ENCODE measurements at places on chromosomes 1 and 21.

- peak; percentile 61 for DNase-seq
Observed at GRCh38 chr1:28775121-28775942, 36.6 kb upstream of the OPRD1 start.

DNA sequence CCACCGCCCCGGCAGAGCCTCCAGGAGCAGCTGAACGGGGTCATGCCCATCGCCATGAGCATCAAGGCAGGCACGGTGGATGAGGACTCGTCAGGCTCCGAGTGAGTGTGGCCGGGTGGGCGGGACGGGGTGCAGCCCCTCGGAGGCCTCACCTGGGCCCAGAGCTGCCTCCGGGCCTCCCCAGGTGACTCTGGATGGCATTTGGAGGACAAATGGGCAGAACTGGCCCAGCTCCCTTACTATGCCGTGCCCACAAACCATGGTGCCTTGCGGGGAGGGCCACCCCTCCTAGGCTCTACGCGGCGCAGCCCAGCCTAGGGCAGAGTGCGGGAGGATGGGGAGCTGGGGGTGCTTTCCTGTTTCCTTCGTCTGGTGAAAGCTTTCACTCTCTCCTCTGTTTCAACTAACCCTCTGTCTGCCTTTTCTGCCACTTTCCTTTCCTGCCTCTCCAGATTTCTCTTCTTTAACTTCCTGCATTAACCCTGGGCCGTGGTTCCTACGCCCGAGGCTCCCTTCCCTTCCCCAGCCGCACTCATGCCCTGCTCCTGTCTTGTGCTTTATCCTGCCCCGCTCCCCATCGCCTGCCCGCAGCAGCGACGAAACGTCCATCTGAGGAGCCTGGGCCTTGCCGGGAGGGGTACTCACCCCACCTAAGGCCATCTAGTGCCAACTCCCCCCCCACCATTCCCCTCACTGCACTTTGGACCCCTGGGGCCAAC is 9.2 kb downstream of the PSRC1 start:
- DNase-seq = no peak

DNA sequence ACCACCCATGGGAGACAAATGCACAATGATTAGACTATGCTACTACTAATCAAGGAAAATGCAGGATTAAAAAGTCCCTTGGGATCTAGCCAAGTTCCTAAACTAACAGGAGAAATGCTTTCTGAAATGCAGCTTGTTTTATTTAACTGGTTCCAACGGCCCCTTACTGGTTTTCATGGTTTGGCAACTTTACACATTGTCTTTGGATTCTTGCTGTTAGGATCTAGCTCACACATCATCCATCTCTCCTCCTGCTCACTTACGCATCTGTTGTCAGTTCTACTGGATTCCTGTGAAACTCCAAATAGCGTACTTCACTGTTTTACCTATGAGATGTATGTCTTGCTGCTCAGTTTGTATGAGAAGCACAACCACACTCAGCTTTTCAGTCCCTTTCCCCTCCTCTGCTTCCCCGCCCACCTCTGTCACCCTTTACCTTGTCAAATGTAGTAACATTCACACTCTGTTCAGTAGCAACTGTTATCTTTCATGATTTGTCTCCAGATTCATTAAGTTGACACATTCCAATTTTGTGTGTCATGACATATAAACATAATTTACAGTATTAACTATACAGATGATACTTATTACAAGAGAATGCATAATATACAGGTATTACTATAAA is 130.1 kb downstream of the SIM2 start:
- no peak for DNase-seq

DNA sequence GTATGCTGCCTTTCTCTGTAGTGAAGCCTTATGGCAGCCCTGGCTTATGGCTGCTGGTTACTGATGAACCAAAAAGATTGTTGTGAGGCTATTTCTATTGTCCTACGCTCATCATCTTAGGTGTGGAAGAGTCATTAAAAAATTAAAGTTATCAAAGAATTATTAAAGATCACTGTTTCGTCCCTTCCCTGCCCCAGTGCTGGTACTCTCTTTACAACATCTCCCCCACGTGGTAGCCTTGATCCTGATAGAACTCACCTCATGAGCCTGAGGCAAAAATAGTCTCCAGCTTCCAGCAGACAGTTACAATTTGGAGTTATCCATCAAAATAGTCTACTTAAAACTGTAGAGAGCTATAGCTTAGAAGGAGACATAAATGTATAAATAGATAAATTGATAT is 201.5 kb downstream of the S1PR1 start:
- DNase-seq = no peak

- DNase-seq = no peak
Observed at GRCh38 chr1:170303034-170303433, 157.3 kb downstream of the NTMT2 start.

GRCh38 chr1:220457957-220458609 is 69.9 kb upstream of the MARK1 start:
- DNase-seq = no peak

DNA sequence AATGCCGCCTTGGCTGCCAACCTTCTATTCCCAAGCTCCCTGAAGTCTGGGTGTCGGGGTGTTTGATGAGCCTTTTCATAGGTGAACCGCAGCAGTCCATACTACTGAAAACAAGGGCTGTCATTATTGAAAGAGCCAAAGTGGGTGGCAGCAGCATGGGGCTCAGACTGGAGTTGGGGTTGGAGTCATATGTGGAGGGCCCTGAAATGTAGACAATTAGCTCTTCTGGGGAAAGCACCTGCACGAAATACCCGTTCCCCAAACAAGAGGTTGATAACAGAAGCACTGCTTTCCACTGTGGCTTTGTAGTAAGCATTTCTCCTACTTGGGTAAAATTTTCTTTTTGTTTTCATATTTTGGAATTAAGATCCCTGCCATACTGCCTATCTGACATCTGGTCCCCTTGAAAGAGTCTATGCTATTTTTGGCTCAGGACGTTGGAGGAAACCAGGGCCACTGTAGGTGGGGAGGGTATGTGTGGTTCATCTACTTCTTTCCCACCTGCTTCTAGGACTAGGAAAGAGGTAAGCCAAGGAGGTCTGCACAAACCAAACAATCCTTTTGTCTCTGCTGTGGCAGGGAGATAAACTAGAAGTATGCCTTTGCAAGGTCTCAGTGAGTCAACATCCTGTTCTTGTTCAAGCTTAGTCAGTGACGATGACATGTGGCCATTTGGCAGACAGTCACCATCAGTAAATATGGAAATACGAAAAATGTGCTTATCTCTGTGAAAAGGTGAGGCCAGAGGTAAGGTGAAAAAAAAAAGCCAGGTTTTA is 197.0 kb upstream of the UBE2U start:
- DNase-seq = no peak

DNA sequence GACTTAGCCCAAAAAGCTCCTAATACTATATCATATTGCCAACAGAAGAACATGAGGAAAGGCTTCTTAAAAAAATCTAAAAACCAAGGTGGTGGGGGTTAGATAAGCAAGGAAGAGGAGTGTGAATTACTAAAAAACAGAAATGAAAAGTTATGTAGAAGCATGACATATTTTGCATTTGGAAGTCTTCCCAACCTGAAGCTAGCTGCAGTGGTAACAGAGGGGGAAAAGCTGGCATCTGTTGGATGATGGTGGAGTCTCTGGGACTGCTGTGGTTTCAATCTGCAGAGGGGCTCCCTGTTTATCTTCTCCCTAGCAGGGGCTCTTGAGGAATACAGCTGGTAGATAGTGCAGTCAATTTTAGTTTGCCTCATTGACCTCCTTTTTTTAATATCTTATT is 249.2 kb upstream of the KIAA0040 start:
- DNase-seq = no peak

DNA sequence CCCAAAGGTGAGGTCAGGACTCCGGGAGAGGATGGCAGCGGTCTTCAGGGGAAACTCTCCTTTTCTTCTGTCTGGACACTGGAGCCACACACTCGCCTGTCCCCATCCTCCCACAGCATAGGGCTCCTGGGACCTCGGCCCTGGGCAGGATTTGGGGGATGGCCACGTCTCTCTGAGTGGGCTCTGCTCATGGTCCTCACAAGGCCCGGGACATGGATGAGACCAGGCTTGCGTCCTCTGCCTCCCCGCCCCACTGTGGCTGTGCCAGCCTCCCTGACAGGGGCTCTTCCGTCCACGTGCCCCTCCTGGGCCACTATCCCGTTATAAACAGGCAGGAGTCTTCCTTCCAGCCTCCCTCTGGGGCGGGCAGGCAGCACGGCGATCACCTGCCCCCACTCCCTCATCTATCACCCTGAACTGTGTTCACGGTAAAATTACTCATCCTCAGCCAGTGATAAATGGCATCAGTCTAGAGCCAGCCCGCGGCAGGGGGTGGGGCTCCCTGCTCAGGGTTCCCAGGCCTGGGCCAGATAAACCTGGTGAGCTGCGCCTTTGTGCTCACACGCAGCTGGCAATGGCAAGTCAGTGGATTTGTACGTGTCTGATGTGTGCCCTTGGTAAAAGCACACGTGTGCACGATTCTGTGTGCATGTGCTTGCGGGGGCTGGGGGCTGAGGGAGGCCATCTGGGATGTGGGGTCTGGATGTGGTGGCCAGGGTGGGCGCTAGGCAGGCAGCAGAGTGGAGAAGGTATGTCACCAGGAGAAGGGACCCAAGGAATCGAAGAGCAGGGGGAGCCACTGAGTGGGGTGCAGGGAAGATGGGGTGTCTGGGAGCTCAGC is 12.6 kb upstream of the SAMD11 start:
- DNase-seq = no peak

GRCh38 chr21:22536509-22536908 is 1538.3 kb downstream of the NCAM2 start:
- no peak for DNase-seq

DNA sequence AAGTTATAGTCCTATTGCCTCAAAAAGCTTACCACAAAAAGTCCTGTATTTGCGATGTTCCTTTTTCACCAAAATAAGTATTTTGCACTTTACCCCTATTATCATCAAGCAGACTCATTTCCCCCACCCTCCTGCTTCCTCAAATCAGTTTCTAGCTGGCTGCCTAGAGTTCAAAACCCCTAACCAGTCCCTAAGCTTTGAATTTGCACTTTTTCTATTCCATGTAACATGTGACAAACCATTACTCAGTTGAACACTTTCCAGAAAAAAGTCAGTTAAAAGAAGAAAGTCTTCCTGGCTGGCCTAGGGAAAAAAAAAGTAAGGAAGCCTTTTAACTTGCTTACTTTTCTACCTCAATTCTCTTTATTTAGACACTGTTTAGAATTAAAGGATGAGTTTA is 8.2 kb downstream of the CEP170 start:
- no peak for DNase-seq

DNA sequence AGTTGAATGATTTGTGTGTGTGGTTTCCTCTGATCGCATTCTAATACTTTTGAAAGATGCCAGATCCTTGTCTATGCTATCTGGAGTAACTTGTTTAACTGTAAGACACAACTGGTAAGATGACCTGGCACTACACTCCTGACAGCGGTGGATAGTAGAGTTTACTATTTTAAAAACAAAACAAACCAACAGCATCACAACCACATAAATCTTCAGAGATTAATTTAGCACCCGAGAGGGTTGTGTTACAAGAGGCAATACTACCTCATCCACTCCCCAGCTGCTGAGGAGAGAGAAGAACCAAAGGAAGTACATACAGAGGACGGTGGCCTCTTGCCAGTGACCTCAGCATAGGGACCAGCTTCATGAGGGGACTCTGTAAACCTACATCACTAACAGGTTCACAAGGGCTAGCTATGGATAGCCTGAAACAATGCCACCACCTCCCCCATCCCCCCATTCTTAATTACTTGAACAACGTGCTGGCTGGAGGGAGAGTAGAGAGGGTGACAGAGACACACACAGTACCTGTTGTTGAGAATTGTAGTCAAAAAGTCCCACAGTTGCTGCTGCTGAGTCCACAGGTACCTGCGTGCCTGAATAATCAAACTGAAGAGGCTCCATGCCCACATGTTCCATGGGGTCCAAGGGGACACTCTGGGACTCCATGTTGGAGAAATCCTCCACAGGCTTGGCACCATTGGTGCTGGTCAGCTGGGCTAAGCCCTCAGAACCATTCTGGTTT is 73.5 kb downstream of the PUM1 start:
- no peak for DNase-seq

All from effector memory CD8-positive, alpha-beta T cell (primary cell).